ENCODE measurements at places on chromosomes 4 and X. TPM values are rescaled to one million over a fixed set of nuclear protein-coding genes. Genes with fewer than 3 reads are reported as not detected.

The CT45A10 gene
- not detected for total RNA-seq

The RS1 gene
- not detected for total RNA-seq

The RBPJ gene
- total RNA-seq, result 44.2 TPM

GRCh38 chr4:52588771-52589591 is 70.1 kb downstream of the USP46 start:
- DNase-seq, result no peak

GRCh38 chrX:54817220-54817820 is 9.8 kb downstream of the MAGED2 start:
- no peak for DNase-seq

GRCh38 chr4:81802285-81802846 is 330.7 kb upstream of the RASGEF1B start:
- no peak for DNase-seq

GRCh38 chr4:173506597-173507211 is 23.3 kb downstream of the HAND2 start:
- no peak for DNase-seq
